Activated B cell treated with CpG ODN at 0.5 μM for 24 hours (primary cell): ENCODE measurements at places on chromosomes 3 and 15. TPM values are rescaled to one million over a fixed set of nuclear protein-coding genes. Genes with fewer than 3 reads are reported as not detected.

The HACD2 gene
- 31.9 and 32.9 TPM in 2 replicates for total RNA-seq

The SCAANT1 gene
- total RNA-seq: not detected in 2 replicates

The ITPKA gene
- total RNA-seq: 0.18 TPM in 1 of 2 replicates, not detected in the other

The SUSD5 gene
- 0.05 and 0.33 TPM in 2 replicates for total RNA-seq

The CYP19A1 gene
- 0.07 TPM in 1 of 2 replicates, not detected in the other for total RNA-seq

The CYP1A2 gene
- 0.16 TPM in 1 of 2 replicates, not detected in the other for total RNA-seq

The GOLGA8H gene
- total RNA-seq: 0.35 TPM in 1 of 2 replicates, not detected in the other

DNA sequence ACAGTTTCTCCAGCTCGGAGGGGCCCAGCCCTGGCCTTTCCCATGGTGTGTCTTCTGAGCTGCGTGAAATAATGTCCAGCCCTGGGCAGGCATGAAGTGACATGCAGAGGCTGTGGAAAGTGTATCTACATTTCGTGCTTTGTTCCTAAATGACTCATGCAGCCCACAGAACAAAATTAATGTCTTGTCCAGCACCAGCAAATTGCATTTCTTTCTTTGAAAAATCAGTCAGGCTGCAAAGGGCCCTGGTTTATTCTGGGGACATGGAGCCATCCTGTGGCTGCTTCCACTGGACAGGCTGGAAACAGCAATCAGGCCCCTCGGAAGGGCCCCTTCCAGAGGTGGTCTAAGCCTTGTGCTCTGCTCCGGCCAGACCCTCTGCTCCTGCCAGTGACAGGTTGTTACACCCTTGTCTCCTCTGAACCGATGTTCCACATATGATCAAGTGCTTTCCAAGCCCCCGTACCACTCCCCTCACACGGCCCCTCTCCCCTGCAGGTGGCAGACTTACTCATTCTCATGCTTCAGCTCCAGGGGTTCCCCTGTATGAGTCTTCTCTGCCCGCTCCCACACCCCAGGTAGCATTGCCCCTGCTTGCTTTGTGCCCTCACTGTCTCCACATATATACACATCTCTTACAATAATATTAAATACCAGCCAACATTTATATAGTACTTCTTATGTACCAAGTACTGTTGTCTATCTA, 33.7 kb downstream of the CRYGS start:
- no peak for DNase-seq

DNA sequence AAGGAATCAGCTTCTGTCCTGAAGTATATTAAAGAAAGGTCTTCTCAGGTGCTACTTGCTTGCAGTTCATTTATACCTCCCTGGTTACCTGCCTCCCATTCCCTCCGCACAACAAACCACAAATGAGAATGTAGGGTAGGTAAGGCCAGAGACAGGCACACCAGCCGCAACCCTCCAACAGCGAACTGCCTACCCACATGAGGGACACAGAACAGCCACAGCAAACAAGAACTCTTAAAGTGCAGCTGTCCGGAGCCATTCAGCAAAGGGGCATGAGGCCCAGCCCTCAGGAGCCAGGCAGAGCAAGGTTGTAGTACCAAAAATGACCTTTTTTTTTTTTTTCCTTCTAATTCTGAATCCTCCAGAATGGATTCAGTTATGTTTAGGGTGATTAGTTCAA, 52.4 kb downstream of the SPSB4 start:
- DNase-seq: no peak

DNA sequence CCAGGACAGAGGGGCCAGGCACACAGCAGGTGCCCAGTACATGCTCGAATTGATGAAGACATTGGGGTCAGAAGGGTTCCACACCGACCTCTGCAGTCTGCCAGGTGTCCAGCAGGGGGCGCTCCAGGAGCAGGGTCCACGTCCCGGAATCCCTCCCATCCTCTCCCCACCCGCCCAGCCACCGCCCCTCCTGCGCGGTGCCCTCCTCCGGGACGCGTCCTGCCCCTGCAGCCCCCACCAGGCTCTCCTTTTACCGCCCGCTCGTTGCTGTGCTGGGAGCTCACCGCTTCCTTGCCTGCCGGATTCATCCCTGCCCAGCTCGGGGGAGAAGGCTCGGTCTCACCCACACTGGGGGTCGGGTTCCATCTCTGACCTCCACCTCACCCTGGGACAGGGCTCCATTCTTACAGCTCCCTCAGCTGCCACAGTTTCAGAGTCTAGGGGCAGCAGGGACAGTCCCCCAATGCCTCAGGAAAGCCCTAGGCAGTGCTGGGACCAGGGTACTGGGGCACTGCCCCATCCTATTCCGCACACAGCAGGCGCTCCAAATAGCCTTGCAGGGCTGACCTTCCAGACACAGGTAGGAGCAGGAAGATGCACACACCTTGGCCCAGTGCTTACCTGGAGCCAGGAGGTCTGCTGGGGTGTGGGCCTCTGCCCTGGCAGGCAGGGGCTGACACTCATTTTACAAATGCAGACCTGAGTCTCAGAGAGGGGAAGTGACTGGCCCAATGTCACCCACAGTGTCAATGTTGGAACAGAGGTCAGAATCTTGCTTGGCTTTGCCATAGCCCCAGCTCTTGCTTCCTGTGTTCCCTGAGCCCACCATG, 31.0 kb downstream of the GRIP2 start:
- DNase-seq: peak; percentile 47

- no peak for DNase-seq
Observed at GRCh38 chr3:177946936-177947335, 589.3 kb upstream of the KCNMB2 start.

DNA sequence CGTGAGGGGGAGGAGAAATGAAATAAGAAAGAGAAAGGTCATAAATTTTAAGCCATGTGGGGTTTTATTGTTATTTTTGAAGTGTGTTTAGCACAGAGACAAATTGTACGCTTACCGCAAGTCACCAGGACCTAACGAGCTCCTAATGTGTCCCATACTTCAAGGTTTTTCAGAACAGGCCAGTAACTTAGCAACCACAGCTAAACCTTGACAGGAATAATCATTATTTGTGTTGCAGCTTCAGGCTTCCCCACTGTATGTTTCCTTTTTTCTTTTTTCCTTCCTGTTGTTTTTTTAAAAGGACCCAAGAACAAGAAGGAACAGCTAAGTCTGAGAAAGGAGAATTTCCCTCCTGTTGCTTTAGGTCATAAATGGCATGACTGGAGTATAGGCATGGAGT, 160.8 kb downstream of the TUSC7 start:
- DNase-seq: no peak

- DNase-seq: no peak
Observed at GRCh38 chr3:136602818-136603217, 149.4 kb downstream of the STAG1 start.

DNA sequence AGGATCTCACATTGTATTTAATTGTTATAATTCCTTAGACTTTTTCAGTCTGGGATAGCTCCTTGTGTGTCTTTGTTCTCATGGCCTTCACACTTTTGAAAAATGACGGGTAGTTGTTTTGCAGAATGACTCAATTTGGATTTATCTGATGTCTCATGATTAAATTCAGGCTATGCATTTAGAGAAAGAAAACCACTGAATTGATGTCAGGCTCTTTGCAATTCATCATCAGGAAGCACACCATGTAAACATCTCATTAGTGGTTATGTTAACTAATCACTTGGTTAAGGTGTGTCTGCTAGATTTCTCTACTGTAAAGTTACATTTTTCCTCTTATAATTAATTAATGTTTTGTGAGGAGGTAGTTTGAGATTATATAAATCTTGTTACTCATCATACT, 8.0 kb upstream of the SLC22A13 start:
- DNase-seq: no peak

- DNase-seq: no peak
Observed at GRCh38 chr3:198097048-198097447, 137.0 kb downstream of the LMLN start.

DNA sequence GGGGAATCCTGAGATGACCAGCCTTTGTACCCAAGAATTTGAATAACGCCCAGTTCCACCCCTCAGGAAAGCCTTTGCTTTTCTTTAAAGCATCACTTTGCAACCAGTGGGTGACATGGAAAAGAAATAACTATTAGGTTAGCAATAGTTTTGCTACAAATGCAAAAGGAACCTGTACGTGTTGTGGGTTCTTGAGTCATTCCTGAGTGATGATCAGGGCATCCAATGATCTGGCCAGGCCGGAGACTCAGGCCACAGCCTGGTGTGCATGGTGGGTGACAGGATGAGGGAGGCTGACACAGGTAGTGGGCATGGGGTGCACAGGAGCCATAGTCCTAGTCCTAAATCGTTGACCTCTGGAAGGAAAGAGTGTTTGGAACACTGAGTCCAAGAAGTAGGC, 321.4 kb upstream of the IL12A start:
- no peak for DNase-seq

DNA sequence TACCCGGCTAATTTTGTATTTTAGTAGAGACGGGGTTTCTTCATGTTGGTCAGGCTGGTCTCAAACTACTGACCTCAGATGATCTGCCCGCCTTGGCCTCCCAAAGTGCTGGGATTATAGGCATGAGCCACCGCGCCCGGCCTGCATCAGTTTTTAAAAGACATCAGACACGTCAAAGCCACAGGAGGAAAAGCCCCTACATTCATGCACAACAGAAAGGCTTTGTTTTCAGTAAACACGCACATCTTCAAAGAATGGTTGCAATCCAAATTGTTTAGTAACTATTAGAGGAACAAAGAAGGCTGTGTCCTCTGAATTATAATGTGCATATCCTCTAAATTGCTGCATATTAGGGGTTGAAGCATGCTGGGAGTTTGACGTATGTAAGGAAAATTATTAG, 53.3 kb downstream of the BTD start:
- no peak for DNase-seq

- no peak for DNase-seq
Observed at GRCh38 chr3:143209715-143210059, 90.1 kb downstream of the CHST2 start.

DNA sequence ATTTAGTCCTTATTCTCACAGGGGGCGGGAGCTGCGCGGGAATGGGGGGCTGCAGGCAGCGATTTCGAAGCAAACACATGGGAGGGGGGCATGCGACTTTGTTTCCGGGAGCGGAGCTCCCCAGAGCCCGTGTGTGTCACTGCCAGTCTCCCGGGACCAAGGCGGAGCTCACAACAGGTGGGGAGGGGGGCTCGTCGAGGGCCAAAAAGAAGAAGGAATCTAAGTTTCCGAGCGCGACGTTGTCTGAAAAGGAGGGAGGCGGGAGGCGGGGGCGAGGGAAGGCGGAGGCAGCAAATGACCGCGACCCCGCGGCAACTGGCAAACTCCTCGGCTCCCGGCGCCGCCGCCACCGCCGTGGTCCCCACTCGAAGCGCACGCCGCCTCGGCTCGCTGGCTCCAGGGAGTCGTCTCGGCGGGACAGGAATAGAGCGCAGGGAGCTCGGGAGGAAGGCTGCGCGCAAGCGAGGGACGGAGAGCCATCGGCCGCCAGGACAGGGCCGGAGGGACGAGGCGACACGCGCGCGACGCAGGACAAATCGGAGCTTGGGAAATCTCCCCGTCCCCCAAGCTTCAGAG, 1.4 kb downstream of the FOXP1 start:
- DNase-seq: peak; percentile 72

DNA sequence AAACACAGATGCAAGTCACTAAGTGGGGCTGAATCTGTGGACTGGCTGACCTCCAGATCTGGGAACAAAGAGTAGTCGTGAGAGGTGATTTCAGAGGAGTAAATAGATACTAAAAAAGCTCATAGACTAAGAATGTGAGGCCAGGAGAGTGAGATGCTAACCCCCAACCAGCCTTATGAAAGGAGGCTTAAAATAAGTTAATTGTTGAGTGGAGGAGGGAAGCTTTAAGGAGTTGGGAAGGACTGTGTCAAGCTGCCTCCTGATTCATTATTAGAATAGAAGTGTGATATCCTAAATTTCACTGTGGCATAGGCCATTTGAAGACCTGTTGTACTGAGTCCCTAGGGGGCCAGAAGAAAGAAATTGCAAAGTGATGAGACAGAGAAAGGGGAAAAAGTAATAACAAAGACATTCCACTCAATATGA, 107.6 kb downstream of the RBPMS2 start:
- no peak for DNase-seq

DNA sequence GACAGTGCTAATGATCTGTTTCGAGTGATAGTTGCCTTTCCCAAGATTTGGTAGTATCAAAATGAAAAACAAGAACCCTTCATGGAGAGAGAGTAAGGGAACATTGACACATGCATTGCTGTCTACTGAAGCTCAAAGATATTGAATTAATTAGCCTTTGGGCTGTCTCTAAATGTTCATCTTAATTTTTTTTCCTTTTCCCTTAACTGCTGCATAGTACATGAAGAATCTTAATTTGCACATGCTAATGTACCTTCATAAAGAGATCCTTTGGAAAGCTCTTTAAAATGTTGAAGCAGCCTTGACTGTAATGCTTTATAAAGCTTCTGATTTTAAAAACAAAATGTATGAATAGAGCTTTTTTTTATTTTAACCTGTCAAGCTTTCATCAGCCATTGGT, 452.2 kb downstream of the TUSC7 start:
- no peak for DNase-seq

DNA sequence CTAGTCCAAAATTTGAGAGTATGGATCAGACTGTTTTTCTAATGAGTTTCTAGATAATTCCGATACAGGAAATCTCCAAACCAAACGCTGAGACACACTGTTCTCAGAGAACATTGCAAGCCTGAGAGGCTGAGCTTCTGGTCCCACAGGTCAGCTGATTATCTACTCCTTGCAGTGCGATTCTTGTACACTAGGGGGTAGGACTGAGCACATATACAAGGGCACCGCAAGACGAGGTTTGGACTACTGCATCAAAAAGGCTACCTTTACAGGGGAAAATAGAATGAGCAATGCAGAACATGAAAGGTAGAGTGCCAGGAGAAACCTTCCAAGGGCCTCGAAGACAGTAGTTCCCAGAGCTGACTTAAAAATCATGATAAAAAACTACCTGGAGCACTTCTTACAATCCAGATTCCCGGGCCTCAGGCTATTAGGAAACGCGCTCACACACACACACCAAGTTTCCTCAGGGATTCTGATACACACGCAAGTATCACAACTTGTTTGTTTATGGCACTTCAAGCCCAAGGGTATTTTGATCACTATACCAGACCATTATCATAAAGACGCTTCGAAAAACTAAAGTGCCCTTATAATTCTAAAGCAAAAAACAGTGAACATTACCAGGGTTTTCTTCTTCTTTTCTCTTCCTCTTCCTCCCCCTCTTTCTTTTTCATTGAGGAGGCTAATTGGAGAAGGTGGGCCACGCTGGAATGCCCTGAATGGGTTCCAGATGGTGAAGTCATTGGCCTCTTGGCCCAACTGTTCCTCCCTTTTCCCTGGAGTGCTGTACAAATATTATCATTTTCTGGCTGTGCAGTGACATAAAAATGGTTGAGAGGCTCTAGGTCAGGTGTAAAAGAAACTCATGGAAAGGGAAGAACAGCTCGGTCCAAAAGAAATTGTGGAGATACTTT, 61.8 kb downstream of the SLC12A8 start:
- DNase-seq: no peak

- DNase-seq: no peak
Observed at GRCh38 chr3:61520966-61521628, 40.3 kb upstream of the PTPRG start.

GRCh38 chr3:142105991-142106390, 43.4 kb downstream of the TFDP2 start:
- DNase-seq: no peak

DNA sequence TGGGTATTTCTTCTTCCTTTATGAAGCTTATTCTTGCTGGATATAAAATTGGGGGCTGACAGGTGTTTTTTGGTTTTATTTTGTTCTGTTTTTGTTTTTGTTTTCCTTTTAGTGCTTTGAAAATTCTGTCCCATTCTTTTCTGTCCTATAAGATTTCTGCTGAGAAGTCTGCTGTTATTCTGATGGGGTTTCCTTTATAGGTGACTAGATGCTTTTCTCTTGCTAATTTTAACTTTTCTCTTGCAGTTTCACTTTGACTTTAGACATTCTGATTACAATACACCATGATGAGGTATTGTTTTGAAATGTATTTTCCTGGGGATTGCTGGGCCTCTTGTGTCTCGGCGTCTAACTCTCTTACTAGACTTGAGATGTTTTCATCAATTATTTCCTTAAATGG, 22.8 kb downstream of the TTC14 start:
- DNase-seq: no peak

GRCh38 chr15:69719527-69720240, 267.1 kb downstream of the RPLP1 start:
- no peak for DNase-seq
